ENCODE measurements at places on chromosomes 7 and 10. TPM values are rescaled to one million over a fixed set of nuclear protein-coding genes. Genes with fewer than 3 reads are reported as not detected.

- H3K27ac ChIP-seq = no peak overlapping the region
- H3K4me3 ChIP-seq = no peak overlapping the region
- peaks cover 5% of the 10 kb centered on the region for H3K36me3 ChIP-seq
- no peaks in the 10 kb centered on the region for H3K4me1 ChIP-seq
- H3K27me3 ChIP-seq = no peaks in the 10 kb centered on the region
Observed at GRCh38 chr10:11975795-11976194, 66.8 kb downstream of the UPF2 start.

DNA sequence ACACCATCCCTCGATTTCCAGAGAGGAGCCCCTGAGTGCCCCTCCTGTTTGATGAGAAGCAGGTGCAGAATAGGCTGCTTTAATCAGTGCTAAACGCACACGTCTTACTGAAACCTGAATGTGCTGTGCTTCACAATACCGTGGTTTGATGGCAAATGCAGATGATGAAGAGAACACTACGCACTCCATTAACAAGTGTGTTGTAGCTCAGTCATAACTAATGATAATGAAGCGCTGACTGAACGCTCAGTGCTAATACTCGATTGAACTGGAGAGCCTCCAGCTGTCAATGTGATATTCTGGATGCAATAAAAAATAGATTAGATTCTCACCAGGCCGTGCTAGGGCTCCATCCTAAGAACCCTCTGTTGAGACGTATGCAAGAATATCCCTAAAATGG lies 279.7 kb upstream of the PLPP4 start:
- no peak overlapping the region for H3K4me3 ChIP-seq
- H3K36me3 ChIP-seq = no peaks in the 10 kb centered on the region
- DNase-seq = no peak
- H3K4me1 ChIP-seq = peaks cover 3% of the 10 kb centered on the region

- H3K4me3 ChIP-seq = no peak overlapping the region
- H3K4me1 ChIP-seq = peaks cover 7% of the 10 kb centered on the region
- H3K27ac ChIP-seq = no peak overlapping the region
- H3K27me3 ChIP-seq = no peaks in the 10 kb centered on the region
- no peaks in the 10 kb centered on the region for H3K36me3 ChIP-seq
- DNase-seq = no peak
Observed at GRCh38 chr7:90723866-90724265, 127.7 kb downstream of the CDK14 start.

- DNase-seq = no peak
- H3K27me3 ChIP-seq = no peaks in the 10 kb centered on the region
- peak overlapping the region; percentile 25 for H3K27ac ChIP-seq
- H3K4me1 ChIP-seq = peaks cover 32% of the 10 kb centered on the region
- peaks cover 57% of the 10 kb centered on the region for H3K36me3 ChIP-seq
Observed at GRCh38 chr7:99393355-99394187, 14.8 kb downstream of the PDAP1 start.

GRCh38 chr10:28925121-28925663 lies 247.9 kb downstream of the BAMBI start:
- no peak overlapping the region for H3K27ac ChIP-seq
- peaks cover 11% of the 10 kb centered on the region for H3K4me1 ChIP-seq
- no peaks in the 10 kb centered on the region for H3K36me3 ChIP-seq
- no peak overlapping the region for H3K4me3 ChIP-seq
- peak; percentile 46 for DNase-seq
- H3K27me3 ChIP-seq = peaks cover 13% of the 10 kb centered on the region

DNA sequence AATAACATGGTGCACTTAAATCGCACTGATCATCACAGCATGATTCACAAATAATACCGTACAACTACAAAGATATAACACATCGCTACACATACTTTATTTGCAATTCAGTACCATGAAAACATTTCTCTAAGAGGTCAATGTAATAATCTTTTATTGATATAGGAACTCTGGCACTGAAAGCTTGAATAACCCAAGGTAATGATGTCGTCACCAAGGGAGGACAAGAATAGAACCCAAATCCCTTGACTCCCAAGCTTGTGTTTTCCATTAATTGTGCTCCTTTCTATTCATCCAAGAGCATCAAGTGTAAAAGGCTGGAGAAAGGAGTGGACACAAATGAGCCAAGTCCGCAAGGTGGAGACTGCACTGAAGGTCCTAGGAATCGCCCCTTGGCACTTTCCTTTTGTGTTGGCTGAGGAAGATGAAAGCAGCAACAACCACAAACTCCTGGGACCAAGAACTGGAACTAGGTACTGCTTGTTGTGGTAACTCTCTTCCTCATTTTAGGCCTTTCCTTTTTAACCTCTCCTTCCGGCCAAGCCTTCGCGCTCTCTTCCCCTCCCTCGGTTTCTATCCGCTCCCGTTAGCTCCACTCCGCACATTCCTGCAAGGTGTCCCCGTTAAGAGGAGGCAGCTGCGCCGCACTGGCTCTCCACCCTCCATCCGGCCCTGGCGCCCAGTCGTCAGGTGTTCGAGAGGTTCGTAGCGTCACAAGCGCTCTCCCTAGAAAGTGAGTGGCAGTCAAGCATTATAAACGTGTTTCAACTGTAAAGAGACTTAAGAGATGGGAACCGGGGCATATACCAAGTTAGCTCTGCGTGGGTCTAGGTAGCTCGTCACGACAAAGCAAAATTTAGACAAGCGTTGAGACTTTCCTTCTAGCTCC lies 1.0 kb upstream of the CBLL1 start:
- no peaks in the 10 kb centered on the region for H3K27me3 ChIP-seq
- H3K4me1 ChIP-seq = peaks cover 6% of the 10 kb centered on the region
- H3K27ac ChIP-seq = peak overlapping the region; percentile 93
- H3K36me3 ChIP-seq = no peaks in the 10 kb centered on the region
- peak overlapping the region; percentile 91 for H3K4me3 ChIP-seq

DNA sequence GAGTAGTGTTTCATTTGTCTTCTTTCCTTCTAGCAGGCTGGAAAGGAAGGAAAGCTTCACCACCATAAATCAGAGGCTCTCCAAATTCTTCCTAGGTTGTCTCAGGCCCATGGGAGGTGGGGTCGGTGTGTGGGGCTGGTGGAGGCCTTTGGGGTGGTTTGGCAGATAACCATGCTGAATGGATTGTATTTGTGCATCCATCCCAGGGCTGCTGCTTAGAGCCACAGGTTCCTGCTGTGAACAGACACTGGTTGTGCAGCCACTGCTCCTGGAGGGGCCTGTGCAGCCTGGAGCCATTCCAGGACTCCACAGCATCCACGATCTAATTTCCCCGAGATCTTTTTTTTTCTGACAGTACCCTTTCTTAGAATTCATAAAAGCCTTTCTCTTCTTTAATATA lies 741.8 kb downstream of the SUGCT start:
- no peak overlapping the region for H3K27ac ChIP-seq
- H3K27me3 ChIP-seq = no peaks in the 10 kb centered on the region
- H3K36me3 ChIP-seq = no peaks in the 10 kb centered on the region
- DNase-seq = no peak

Gene SCART1
- 2.7 TPM for polyA plus RNA-seq
